ENCODE measurements at places on chromosomes 11 and 22. TPM values are rescaled to one million over a fixed set of nuclear protein-coding genes. Genes with fewer than 3 reads are reported as not detected.

IGLL1 gene
- total RNA-seq: 6.9 TPM

SPON1 gene
- 6.9 TPM for total RNA-seq

KRTAP5-11 gene
- not detected for total RNA-seq

PLAAT5 gene
- 60.6 TPM for total RNA-seq

RIBC2 gene
- 20.3 TPM for total RNA-seq

THRSP gene
- total RNA-seq: not detected
